ENCODE measurements at places on chromosomes 5 and 9.

DNA sequence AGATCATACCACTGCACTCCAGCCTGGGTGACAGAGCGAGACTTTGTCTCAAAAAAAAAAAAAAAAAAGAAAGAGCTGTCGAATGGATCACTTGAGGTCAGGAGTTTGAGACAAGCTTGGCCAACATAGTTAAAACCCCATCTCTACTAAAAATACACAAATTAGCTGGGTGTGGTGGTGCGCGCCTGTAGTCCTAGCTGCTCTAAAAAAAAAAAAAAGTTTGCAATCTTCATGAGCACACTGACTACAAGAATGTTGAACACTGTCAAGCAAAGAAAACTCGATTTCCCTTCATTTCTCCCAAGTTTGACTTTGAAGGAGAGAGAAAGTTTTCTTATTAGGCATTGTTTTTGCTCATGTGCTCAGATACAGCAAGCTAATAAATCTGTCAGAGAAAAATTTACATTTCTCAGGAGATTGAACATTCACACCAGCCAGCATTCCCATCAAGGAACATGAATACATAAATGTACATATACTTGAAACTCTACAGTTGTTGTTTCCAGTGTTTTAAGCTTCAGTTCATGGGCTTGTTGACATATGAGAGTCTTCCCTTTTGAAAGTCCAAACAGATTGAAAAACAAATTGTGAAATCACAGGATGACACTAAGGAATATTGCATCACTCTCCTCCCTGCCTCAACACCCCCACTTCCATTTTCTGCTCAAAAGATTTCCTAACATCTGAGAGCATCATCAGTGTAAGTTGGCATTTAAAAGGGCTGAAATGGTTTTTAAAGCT lies 81.8 kb downstream of the ARRDC3 start:
- DNase-seq = no peak

DNA sequence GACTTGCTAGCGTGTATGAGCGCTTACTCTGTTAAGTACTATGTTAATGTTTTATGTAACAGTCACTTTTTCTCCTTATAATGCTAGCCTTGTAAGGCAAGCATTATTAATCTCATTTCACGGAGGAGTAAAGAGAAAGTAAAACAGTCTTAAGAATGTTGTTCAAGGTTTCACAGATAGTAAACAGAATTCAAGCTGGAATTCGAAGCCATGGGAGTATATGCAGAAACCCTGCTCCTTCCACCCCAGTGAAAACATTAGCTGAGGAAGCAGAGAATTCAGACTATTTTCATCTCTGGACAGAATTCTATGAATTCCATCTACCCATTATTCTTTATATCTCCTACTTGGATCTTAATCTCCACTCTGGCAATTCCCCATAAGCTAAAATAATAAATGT lies 1028.3 kb upstream of the WWC1 start:
- no peak for DNase-seq

DNA sequence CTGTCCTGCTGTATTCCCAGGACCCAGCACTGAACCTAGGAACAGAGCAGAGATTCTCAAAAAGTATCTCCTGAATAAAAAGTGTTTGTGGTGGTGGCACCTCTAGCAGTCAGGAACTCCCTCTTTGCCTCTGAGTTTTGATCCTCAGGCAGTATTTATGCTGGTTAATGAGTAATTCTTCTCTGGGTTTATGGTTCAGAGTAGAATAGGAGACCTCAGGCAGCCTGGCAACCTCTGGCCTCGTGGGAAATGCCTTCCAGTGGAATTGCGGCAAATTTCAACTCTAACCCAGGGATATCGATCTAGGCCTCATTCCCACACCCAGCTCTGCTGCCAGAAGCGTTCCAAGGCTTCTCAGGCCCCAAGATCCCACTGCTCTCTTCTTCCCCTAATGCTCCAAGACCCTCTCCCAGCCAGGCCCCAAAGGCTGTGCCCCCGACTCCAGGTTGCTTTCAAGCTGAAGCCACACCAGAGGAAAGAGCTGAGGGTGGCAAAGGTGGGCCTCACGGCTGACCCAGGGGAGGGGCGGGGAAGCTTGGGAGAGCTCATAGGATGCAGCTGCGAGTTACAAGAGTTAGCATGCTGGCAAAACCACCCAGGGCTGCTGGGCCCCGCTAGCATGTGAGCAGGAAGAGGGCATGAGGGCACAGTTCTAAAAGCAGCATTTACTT lies 10.9 kb upstream of the HDHD3 start:
- no peak for DNase-seq

DNA sequence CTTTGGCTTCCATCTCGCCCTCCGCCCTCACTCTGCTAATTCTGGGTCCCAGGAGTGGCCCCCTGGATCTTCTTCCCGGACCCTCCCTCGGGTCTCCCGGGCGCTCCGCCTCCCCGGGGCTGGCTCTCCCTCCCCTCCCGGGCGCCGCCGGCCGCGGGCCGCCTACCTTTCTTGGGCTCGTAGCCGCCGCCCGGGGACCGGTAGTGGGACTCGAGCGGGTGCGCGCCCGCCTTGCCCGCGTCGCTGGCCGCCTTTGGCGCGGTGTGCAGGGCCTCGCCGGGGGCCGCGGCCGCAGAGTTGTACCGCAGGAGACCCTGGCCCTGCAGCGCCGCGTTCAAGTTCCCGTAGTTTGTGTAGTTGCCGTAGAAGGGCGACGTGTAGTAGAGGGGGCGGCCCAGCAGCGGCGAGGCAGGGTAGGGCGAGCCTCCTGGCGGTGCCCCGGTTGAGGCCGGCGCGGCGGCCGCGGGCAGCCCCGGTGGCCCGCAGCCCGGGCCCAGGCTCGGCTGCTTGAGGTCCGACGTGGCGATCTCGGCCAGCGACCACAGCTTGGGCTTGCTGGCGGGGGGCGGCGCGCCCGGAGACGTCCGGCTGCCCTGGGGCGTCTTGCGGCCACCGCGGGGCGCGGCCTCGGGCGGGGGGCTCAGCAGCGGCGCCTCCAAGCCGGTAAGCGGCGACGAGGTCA lies 3.2 kb downstream of the IRX2 start:
- DNase-seq = no peak

GRCh38 chr5:55535199-55535905 lies 588 bp upstream of the PLPP1 start:
- no peak for DNase-seq

GRCh38 chr5:158369241-158369640 lies 510.3 kb upstream of the CLINT1 start:
- no peak for DNase-seq

DNA sequence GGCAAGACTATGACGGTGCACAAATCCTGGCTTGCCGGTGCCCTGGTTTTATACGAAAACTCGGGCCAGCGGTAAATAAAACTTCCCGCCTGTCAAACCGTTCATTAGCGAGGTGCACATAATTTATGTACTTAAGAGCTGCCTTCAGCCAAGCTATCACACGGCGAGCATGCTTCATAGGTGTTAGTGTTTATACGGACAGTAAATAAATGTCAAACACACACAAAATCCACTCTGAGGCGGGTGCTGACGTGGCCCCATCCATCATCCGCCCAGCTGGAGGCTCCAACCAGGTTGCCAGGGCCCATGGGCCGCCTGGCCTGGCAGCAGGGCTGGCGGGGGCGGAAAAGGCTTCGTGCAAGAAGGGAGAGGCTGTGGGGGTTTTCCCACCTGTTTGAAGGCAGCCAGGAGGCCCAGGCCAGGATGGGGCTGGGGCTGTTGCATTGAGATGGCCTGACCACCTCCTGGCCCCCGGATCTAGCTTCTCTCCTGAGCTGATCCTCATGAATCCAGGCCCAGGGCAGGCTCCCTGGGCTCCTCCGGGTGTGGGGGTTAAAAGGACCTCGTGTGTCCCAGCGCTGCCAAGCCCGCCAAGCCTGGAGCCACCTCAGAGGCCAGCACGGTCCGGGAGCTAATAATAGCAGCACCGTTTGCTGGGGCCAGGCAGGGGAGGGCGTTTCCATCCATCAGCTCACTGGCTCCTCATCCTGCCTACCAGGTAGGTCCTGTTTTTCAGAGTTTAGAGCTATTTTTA lies 43.2 kb downstream of the BARX1 start:
- DNase-seq = no peak

GRCh38 chr9:7119612-7120011 lies 361.8 kb downstream of the KDM4C start:
- no peak for DNase-seq

All from activated CD8-positive, alpha-beta memory T cell treated with anti-CD3 and anti-CD28 coated beads for 4 hours (primary cell).